ENCODE measurements at places on chromosomes 16 and 17. TPM values are rescaled to one million over a fixed set of nuclear protein-coding genes. Genes with fewer than 3 reads are reported as not detected.

The PDF gene
- total RNA-seq: 13.4 TPM

The MT1G gene
- 16.4 TPM for total RNA-seq

The ZNF750 gene
- not detected for total RNA-seq

The SMIM36 gene
- total RNA-seq: not detected

The CLEC10A gene
- not detected for total RNA-seq

The EPX gene
- total RNA-seq: not detected

The PYDC1 gene
- total RNA-seq: not detected

GRCh38 chr17:2060681-2061440 is 6.0 kb downstream of the HIC1 start:
- peak; percentile 31 for DNase-seq

- no peak for DNase-seq
These were observed 14.7 kb downstream of the TXNDC11 start for GRCh38 chr16:11727796-11728543.

DNA sequence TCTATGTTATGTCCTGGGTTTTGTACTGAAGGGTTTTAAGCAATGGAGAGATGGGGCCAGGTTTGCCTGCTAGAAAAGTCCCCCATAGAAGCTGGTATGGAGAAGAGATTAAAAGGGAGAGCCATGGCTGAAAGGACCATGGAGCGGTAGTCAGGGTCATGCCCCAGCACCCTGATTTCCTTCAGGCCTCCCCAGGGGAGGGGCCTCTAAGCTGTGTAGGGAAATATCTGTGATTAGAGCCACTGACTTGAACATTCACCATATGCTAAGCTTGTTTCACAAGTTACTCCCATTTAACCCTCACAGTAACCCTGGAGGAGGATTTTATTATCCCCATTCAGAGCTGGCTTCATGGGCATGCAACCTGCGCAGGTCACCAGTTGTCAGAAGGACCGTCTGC is 3.8 kb upstream of the ATP2A3 start:
- no peak for DNase-seq

DNA sequence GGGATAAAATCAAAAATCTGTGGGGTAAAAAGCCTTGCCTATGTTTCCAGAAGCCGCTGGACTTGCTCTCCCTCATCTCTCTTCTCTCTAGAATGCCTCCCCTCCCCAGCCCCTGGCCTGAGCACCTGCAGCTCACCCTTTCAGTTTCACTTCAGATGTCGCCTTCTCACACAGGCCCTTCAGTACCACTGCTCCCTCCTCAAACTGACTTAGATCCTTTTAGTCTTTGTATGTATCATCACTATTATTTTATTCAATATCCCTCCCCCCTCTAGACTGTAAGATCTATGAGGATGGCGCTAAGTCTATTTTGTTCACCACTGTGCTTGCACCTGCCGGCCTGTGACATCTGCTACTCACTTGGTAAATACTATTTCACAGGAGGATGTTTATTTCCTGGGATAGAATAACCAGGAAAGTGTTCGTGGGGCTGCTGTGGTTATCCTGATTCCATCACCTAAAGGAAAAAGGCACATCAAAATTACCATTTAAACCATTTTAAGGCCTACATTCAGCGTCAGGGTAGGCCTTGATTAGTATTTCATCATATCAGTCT is 122.3 kb downstream of the MRTFB start:
- DNase-seq: no peak

DNA sequence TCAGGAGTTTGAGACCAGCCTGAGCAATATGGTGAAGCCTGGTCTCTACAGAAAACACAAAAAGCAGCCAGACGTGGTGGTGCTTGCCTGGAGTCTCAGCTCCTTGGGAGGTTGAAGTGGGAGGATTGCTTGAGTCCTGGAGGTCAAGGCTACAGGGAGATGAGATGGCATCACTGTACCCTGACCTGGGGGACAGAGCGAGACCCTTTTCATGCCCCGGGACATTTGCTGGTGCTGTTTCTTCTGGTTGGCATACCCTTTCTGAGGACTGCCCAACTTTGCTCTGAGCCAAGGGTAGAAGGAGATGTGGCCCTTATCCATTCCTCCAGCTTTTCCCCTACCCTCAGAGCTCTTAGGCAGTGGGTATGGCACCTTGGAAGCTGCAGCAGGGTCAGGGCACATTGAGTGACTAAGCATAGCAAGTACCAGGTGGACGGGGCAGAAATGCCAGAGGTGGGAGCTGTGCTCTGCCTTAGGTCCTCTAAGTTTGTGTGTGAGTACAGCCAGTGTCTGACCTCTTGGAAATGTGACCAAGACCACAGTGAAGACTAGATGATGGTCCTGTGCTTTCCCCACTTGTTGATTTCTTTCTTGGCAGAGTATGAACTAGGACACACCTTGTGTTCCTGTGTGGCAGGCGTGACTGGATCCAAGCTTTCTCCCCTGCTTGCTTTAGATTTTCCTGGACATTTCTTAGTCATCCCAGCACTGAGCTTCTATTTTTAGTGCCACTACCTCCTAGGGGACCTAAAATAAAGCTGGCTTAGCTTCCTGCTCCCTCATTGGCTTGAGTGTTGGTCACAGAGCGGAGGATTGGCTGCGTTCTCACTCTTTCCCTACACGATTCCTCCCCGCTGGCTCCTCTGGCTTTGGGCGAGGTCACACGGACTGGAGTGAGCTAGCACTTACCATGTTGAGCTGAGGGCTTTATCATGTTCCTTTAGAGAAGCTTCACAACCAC is 9.9 kb upstream of the EDC4 start:
- DNase-seq: no peak

GRCh38 chr16:86087011-86087895 is 188.3 kb downstream of the IRF8 start:
- DNase-seq: no peak

DNA sequence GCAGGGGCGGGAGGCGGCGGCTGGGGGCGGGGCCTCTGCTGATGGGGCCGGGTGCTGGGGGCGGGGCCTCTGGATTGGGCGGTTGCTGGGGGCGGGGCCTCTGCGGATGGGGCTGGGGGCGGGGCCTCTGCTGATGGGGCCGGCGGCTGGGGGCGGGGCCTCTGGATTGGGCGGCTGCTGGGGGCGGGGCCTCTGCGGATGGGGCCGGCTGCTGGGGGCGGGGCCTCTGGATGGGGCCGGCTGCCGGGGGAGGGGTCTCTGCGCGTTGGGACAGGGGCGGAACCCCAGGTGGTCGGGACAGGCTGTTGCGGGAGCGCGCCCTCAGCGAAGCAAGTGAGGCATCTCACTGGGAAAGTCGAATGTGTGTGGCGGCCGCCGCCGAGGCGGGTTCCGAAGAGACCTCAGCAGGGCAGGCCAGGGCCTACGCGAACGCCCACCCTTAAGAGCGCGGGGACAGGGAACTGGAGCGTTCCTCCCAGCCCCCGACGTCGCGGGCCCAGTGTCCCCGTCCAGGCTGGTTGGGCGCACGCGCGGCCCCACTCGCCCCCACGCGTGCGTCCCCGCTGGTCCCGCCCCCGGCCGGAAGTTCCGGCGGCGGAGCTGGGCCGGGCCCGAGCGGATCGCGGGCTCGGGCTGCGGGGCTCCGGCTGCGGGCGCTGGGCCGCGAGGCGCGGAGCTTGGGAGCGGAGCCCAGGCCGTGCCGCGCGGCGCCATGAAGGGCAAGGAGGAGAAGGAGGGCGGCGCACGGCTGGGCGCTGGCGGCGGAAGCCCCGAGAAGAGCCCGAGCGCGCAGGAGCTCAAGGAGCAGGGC is at the start of gene STUB1:
STUB1 (plus strand) TSS at position 597 of the 811 bp plus-strand sequence; CDS start at position 713, 116 bp downstream.
- DNase-seq: peak; percentile 78

DNA sequence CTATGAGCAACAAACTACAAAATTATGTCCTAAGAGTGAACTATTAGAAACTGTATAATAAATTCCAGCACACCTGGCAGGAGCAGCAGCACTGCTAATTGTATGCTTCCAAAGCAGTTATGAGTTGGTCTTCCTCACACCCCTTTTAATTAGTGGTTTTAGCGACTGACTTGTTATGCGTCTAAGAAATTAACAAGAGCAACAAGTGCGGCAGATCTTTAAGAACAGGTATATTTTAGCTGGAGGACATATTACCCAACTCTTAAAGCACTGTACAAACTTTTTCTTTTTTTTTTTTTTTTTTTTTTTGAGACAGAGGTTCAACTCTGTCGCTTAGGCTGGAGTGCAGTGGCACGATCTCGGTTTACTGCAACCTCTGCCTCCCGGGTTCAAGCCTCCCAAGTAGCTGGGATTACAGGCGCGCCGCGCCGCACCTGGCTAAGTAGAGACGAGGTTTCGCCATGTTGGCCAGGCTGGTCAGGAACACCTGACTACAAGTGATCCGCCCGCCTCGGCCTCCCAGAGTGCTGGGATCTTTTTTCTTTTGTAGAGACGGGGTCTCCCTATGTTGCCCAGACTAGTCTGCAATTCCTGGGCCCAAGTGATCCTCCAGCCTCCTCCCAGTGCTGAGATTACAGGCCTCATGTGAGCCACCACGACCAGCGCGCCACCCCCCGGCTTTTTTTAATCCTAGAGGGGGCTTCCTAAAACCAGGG is 1.6 kb upstream of the FBXL20 start:
- no peak for DNase-seq

DNA sequence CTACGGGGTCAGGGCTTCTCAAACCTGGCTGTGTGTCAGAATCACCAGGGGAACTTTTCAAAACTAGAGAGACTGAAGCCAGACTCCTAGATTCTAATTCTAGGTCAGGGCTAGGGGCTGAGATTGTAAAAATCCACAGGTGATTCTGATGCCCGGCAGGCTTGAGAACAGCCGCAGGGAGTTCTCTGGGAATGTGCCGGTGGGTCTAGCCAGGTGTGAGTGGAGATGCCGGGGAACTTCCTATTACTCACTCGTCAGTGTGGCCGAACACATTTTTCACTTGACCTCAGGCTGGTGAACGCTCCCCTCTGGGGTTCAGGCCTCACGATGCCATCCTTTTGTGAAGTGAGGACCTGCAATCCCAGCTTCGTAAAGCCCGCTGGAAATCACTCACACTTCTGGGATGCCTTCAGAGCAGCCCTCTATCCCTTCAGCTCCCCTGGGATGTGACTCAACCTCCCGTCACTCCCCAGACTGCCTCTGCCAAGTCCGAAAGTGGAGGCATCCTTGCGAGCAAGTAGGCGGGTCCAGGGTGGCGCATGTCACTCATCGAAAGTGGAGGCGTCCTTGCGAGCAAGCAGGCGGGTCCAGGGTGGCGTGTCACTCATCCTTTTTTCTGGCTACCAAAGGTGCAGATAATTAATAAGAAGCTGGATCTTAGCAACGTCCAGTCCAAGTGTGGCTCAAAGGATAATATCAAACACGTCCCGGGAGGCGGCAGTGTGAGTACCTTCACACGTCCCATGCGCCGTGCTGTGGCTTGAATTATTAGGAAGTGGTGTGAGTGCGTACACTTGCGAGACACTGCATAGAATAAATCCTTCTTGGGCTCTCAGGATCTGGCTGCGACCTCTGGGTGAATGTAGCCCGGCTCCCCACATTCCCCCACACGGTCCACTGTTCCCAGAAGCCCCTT is 10.9 kb downstream of the STH start:
- DNase-seq: peak; percentile 40

DNA sequence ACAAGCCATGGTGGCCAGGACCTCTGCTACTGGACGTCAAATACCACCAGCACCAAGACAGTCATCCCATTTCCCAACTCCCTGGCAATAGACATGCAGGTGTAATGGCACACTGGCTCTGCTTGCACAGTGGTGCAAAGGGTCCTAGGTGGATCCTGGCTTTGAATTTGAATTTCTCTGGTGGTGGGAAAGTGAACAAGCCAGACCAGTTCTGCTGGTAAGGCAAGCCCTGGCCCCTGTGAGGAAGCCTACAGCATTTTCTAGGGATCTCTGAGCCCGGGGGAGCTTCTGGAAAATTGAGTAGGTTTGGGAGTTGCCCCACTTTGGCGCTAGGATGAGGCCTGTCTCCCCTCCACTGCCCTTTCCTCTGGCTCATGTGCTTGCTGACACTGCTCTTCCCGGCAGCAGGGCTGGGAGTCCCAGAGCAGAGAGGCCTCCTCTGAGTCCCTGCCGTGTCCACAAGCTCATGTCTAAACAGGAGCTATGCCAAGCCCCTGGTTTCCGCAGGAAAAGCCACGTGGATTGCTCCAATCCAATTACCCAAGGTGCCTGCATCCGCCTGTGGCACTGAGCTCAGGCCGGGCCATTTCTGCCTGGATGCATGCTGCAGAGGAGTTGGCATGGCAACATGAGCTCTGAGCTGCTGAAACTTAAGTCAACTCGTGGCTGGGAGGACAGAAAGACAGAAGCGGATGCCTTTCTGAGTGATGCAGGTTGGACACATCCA is 67.0 kb downstream of the PRMT7 start:
- no peak for DNase-seq

DNA sequence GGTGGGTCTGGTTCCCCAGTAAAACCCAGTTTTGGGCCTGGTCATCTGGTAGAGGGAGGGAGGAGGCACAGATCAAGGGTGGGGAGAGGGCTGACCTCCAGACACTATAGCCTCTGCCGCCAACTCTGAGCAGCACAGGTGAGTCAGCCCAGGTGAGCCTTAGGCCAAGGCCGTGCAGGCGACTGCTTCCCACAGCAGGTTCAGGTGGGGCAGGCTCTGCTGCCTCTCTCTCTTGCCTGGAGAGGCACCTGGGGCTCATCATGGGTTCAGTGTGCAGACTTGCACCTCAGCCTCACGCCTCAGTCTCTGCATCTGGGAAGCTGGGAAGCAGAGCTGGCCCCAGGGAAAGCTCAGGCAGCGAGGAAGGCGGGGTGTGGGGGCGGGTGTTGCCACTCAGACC is 37.8 kb upstream of the IL34 start:
- no peak for DNase-seq

DNA sequence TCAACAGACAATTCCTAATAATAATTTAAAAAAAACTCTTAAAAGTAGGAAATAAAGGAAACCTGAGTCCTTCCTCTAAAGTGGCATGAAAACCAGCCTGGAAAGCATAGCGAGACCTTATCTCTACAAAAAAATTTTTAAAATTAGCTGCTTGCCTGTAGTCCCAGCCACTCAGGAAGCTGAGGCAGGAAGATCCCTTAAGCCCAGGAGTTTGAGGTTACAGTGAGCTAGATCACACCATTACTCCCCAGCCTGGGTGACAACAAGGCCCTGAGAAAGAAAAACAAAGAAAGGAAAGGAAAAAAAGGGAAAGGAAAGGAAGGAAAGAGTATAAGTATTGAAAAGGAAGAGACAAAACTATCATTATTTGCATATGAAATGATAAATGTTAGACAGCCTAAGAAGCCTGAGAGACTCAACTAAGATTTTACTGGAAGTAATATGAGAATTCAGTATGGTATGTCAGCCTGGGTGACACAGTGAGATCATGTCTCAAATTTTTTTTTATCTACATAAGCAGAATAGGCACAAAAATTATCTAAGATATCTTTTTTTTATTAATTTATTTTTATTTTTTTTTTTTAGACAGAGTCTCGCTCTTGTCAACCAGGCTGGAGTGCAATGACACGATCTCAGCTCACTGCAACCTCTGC is 113.0 kb downstream of the GOSR1 start:
- peak; percentile 40 for DNase-seq

GRCh38 chr16:11752856-11753255 is 10.2 kb upstream of the TXNDC11 start:
- no peak for DNase-seq

- DNase-seq: no peak
These were observed 82.8 kb upstream of the GNG13 start for GRCh38 chr16:883340-883739.

GRCh38 chr17:76830987-76831715 is 37.1 kb upstream of the MGAT5B start:
- DNase-seq: no peak

Data from fibroblast of lung (primary cell).